ENCODE measurements at places on chromosomes 4 and X.
A peak's percentile ranks its signal among the peaks of the same experiment; 100 is the strongest.

GRCh38 chrX:153554519-153555167, 37.2 kb downstream of the ATP2B3 start:
- DNase-seq = peak; percentile 70

DNA sequence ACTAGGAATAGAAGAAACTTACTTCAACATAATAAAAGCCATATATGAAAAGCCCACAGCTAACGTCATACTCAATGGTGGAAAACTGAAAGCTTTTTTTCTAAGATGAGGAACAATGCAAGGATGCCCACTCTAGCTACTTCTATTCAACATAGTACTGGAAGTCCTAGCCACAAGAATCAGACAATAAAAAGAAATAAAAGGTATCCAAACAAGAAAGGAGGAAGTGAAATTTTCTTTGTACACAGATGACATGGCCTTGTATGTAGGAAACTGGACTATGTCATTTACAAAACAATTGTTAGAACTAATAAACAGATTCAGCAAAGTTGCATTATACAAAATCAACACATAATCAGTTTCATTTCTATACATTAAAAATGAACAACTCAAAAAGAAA, 25.5 kb upstream of the NXT2 start:
- DNase-seq = no peak

DNA sequence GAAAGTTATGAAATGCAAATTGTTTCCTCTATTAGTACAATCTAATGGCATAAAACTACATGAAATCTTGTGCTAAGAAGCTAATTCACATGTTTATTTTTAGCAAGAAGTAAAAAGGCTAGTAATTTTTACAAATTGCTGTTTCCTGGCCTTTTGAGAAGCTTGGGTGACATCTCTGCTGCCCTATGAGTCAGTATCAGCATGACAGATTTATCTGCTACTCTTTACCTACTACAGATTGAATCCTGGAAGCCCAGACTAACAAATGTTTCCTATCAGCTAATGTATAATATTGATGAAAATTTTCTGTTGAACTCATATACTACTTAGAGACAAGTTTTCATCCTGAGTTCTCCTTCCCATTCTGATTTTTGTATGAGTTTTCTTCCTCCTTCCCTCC, 232.4 kb downstream of the DCTD start:
- no peak for DNase-seq

DNA sequence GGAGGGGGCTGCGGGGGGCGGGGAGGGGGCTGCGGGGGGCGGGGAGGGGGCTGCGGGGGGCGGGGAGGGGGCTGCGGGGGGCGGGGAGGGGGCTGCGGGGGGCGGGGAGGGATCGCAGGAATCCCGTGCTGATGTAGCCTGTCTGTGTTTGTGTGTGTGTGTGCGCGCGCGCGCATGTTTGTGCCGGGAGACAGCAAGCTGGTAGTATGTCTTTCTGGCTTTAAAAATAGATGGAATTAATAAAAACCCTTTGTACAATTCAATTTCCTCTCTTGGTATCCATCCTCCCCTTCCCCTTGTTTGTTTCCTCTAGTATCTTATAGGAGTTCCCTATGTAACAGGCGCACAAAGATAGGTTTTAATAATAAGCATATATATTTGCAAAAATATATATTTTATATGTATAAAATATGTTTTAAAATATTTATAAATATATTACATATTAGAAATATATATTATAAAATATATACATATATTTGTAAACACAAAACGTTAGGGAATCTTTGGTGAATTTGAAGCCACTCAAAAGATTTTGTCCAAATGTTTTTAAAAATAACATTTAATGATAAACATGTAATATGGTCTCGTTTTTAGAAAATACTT, 782 bp downstream of the ARHGAP24 start:
- no peak for DNase-seq

DNA sequence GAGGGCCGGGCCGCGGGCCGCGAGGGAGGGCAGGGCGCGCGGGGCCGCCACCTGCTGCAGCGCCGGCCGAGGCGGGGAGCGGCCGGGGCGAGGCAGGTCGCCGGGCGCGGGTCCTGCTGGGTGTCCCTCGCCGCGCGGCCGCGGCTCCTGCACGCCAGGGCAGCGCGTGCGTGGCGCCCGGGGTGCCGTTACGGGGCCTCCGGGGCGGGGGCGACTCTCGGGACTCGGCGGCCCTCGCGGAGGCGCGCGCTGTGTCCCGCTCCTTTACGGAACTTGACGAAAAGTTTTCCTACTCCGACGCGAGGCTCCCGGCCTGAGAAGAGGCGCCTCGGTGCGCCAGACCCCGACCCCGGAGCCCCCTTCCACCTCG, 329 bp downstream of the TBC1D14 start:
- DNase-seq = no peak

DNA sequence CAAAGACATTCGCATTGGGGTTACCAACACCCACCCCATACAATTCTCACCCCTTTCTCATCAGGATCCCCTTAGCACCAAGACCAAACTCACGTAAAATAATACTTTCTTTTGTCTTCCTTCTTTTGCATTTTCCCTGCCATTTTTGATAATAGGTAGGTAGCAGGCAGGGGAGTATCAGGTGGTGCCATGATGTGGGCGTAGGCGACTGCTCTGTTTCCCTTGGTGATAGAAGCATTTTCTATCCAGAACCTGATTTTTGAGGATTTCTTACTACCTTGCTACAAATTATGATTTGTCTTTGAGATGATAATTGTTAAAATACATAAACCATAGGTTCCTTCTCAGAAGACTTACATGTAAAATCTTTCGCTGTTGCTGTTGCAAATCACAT, 150.3 kb downstream of the DCTD start:
- DNase-seq = no peak

GRCh38 chr4:184816962-184817361, 8.8 kb downstream of the ACSL1 start:
- peak; percentile 41 for DNase-seq

Measured in GM20000 (cell line).